ENCODE measurements at places on chromosomes 3 and 15. TPM values are rescaled to one million over a fixed set of nuclear protein-coding genes. Genes with fewer than 3 reads are reported as not detected.

DNA sequence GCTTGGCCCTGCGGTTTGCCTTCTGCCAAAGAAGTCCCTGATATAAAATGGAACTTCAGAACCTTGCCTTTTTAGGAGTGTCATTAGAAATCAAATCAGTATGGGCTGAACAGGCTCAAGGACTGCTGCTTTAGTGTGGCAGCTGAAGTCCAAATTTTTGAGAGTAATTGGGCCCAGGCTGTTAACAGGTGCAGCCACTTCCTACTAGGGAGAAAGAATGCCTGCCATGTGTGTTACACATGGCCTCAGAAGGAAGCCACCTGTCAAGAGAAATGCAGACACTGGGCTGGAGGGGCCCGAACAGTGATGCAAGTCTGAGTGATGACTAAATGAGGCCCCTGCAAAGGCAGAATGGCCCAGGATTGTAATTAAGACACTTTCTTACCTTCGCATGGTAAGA, 786.7 kb upstream of the CFAP20DC start:
- no peaks in the 10 kb centered on the region for H3K36me3 ChIP-seq
- no peak overlapping the region for H3K27ac ChIP-seq
- H3K4me3 ChIP-seq, result no peak overlapping the region
- no peaks in the 10 kb centered on the region for H3K4me1 ChIP-seq
- no peaks in the 10 kb centered on the region for H3K27me3 ChIP-seq

DNA sequence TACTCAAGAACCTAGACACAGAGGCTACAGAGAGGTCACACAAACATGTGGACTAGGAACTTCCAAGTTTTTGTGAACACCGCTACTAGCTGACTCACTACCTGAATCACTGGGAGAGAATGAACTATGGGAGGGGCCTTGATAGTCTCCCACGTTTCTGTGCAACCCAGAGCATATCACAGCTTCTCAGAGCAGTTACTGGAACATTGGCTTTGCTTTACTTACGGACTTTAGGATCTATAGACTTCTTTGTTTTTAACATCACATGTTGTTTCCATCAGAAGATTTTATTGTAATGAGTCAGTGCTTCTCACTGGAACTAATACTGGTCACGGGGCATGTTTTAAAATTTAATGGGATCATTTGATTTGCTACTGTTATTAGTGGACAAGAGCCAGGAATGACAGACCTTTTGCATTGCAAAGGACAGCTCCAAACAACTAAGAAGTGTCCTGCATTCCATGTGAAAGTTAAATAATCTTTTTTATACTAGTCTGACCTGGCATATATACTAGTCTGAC, 35.6 kb downstream of the RTP4 start:
- no peak overlapping the region for H3K4me3 ChIP-seq
- no peak overlapping the region for H3K27ac ChIP-seq
- no peaks in the 10 kb centered on the region for H3K4me1 ChIP-seq
- no peaks in the 10 kb centered on the region for H3K27me3 ChIP-seq
- H3K36me3 ChIP-seq, result no peaks in the 10 kb centered on the region

- no peak overlapping the region for H3K4me3 ChIP-seq
- H3K4me1 ChIP-seq, result no peaks in the 10 kb centered on the region
- H3K36me3 ChIP-seq, result no peaks in the 10 kb centered on the region
- no peak for DNase-seq
- H3K27me3 ChIP-seq, result no peaks in the 10 kb centered on the region
- H3K27ac ChIP-seq, result no peak overlapping the region
Measured at GRCh38 chr3:120550546-120550945, 45.6 kb upstream of the NDUFB4 start.

GRCh38 chr15:65344214-65344913, 33.4 kb downstream of the IGDCC3 start:
- peaks cover 10% of the 10 kb centered on the region for H3K4me1 ChIP-seq
- H3K27ac ChIP-seq, result no peak overlapping the region
- DNase-seq, result no peak
- peaks cover 7% of the 10 kb centered on the region for H3K27me3 ChIP-seq
- H3K36me3 ChIP-seq, result no peaks in the 10 kb centered on the region

The GRAMD2A gene
- polyA plus RNA-seq, result 0.70 TPM

The ISG20 gene
- polyA plus RNA-seq, result 4.9 TPM
